ENCODE measurements at places on chromosomes 3 and 15. TPM values are rescaled to one million over a fixed set of nuclear protein-coding genes. Genes with fewer than 3 reads are reported as not detected.

Gene HDC
- 0.13 TPM for total RNA-seq

Gene ATP13A5
- not detected for total RNA-seq

Gene CCRL2
- 11.2 TPM for total RNA-seq

Gene TF
- 0.03 TPM for total RNA-seq

Gene SRGAP3
- 5.9 TPM for total RNA-seq

- no peak overlapping the region for H3K27ac ChIP-seq
- no peaks in the 10 kb centered on the region for H3K27me3 ChIP-seq
- H3K36me3 ChIP-seq: peaks cover 2% of the 10 kb centered on the region
- no peak for DNase-seq
These were observed 33.2 kb downstream of the ZNF106 start for GRCh38 chr15:42457445-42458442.

DNA sequence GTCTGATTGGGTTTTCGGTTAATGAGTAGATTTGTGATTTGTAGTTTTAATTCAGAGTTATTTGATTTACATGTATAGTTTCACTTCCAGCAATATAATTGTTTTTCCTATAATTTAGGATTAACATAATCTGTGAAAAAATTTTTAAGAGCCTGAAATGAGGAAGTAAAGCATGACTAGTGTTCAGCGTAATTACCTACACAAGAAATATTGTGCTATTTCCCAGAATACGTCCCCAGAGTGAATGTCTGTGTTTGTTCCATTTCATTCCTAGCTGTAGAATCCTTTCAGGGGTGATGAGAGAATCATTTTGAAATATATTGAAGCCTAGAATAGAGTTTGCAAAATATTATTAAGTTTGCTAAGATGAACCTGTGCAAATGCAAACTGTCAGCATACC is 247.1 kb downstream of the BBX start:
- peaks cover 9% of the 10 kb centered on the region for H3K36me3 ChIP-seq
- H3K27me3 ChIP-seq: no peaks in the 10 kb centered on the region
- no peaks in the 10 kb centered on the region for H3K4me1 ChIP-seq
- H3K4me3 ChIP-seq: no peak overlapping the region
- DNase-seq: no peak

DNA sequence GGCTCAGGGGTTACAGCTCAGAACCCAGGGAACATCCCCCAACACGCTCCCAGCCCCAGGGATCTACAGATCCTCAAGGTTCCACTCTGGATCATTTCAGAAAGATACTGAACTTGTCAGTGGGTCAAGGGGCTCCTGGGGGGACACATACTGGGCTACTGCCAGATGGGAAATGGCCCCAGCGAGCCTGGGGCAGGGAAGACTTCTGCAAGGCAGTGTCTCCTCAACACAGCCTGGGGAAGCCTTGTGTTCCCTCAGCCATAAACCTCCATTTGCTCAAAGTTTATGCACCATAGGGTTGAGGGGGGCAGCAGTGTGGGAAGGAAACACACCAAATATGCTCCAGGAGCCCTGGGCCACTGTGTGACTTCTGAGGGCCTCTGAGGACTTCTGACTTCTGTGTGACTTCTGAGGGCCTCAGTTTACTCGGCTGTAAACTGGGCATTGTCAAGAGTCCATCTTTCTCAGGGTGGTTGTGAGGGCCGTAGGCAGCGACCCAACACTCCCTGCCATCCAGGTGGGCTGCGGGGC is 58.4 kb downstream of the IQSEC1 start:
- H3K4me3 ChIP-seq: peak overlapping the region; percentile 80
- H3K36me3 ChIP-seq: peaks cover 21% of the 10 kb centered on the region
- no peaks in the 10 kb centered on the region for H3K27me3 ChIP-seq
